ENCODE measurements at places on chromosomes 5 and 9.
A peak's percentile ranks its signal among the peaks of the same experiment; 100 is the strongest.

DNA sequence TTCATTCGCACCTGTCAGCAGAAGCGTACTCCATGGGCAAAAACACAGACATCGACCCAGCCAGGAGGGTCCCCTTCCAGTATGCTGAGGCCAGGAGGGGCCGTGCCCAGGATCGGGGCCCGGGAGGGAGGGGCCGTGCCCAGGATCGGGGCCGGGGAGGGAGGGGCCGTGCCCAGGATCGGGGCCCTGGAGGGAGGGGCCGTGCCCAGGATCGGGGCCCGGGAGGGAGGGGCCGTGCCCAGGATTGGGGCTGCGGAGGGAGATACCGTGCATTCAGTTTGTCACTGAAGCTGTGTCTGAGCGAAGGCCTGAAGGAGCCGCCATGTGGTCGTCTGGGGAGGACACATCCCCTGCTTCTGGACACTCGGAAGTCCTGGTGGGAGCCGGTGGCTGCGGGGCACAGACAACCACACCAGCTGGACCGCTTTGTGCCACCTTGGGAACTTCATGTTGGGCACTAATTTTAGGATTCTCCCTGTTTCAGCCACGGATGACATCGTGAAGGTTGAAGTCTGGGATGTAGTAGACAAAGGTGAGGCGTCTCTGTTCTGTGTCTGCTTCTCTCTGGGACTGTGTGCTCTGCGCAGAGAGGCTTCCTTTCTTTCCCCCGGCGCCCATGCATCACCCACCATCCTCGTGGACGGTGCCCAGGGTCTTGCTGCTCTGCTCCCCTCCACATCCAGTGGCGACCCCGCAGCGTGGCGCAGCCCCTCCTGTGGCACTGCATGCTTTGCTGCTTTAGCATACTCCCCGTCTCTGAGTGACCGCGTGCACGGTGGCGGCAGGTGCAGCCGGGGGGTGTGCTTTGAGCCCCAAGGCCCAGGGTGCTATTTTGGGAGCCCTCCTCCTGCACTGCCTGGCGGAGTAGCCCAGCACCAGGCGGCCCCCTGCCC is 16.7 kb upstream of the AJM1 start:
- no peak for DNase-seq

- DNase-seq, result no peak
Measured at GRCh38 chr9:86175743-86176456, 76.5 kb upstream of the GOLM1 start.

GRCh38 chr5:126948453-126948852 is 81.9 kb downstream of the MARCHF3 start:
- DNase-seq, result no peak

DNA sequence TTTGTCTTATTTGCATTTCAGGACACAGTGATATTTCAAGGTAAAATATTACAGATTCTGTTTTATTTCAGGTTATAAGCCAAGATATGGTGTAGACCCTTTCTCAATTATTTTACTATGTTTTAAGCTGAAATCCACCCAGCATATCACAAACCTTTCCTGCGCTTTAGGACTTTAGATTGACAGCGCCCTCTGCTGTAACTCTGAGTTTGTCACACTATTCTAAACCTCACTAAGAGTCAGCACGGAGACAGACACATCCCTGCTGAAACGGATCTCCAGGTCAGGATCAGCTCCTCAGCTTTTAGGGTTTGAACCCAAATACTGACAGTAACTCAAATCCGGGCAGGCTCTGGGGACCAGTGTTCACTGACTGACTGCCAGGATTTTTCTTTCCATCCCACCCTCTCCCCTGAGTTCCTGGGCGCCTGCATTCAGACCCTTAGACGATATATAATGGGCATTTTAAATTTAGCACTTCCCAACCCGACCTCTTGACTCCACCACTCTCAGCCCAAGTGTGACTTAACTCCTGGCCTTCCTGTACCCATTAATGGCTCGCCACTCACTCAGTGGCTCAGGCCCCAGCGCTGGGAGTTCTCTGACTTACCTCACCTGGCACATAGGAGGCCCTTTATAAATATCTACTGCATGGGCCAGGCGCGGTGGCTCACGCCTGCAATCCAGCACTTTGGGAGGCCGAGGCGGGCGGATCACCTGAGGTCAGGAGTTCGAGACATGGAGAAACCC is 33.5 kb downstream of the TLX3 start:
- DNase-seq, result no peak

DNA sequence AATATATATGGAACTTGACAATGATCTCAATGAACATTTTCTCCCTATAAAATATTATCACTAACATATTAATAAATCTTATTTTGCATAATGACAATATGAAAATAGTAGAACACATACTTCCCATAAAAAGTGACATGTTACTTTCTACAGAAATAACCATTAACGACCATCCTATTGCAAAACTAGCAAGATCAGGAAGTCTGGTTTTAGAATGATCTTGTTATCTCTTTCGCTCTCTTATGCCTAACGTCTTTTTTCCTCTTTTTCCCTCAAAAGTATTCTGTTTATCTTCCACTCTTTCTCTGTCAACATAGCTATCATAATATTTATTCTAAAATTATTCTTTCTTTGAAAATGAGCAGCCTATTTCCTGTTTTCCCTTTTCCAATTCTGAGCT is 21.6 kb upstream of the C5orf46 start:
- DNase-seq, result no peak

GRCh38 chr9:99092643-99093491 is 12.0 kb upstream of the TGFBR1 start:
- peak; percentile 26 for DNase-seq

DNA sequence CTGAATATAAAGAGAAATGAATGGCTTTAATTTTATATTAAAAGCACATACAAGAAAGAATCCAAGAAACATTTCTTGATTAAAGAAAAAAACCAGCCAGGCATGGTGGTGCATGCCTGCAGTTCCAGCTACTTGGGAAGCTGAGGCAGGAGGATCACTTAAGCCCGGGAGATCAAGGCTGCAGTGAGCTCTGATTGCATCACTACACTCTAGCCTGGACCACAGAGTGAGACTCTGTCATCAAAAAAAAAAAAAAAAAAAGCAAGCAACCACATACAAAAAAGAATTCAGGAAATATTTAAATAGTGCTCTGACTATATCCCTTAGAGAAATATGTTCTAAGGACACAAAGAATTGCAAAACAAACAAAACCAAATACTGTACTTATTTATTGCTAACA is 2.5 kb upstream of the PLAC8L1 start:
- DNase-seq, result no peak

DNA sequence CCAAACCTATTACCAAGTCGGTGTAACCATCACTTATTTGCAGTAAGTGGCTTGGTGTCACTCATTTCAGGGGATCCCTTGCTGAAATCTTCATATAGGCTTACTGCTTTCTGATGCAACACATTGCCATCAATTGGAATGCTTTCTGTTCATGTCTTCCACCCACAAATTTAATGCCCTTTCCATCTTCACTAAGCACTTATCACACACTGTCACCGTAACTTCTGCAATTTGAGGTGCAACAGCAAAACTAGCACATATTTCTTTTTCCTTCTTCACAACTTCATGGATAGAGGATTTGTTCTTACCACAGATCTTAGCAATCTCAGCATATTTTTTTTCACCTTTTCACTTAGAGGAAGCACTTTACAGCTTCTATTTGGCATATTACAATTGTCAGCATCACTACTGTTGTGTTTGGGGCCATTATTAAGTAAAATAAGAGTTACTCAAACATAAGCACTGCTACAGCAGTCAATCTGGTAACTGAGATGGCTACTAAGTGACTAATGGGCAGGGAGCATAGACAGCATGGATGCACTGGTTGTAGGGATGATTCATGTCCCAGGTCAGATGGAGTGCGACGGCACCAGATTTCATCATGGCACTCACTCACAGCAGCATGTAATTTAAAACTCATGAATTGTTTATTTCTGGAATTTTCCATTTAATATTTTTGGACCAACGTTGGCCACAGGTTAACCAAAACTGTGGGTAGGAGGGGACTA is 70.1 kb downstream of the PIP5K1B start:
- DNase-seq, result no peak

DNA sequence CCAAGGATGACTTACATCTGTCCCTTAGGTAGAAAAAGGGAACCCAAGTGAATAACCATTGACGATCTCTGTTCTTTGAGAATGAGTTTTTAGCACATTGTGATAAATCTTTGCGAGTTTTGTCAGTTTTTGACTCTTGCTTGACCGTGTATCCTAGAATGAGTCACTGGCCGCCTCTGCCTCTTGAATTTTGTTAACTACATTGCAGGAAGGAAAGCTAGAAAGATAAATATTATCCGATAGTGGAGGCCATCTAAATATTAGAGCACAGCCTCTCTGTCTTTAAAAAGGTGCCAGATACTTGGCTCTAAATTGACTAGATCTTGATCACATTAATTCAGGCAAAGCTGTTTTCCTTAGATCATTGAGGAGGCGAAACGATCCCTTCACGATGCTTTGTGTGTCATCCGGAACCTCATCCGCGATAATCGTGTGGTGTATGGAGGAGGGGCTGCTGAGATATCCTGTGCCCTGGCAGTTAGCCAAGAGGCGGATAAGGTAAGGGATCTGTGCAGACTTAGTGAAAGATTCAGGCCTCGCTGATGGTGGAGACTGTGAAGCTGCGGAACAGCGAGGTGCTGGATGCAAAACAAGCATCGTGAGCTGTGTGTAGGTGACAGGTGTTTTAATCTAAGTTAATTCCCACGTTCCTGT is 12.2 kb downstream of the CCT5 start:
- no peak for DNase-seq

DNA sequence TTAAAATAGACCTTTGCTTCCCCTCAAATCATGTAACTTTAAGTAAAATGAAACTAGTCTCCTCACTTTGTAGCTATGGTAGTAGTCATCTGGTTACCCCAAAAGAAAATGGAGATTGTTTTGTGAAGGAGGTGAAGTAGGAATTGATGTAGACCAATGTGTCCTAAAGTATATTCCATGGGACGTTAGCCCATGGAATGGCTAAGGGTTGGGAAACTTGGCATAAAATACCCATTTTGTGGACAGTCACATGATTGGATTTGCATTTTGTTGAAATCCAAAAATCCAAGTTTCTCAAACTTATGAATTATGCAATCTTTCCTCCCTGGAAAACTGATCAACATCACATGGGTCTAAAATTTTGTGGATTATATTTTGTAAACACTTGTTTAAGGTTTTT is 290.6 kb downstream of the OSTF1 start:
- no peak for DNase-seq

DNA sequence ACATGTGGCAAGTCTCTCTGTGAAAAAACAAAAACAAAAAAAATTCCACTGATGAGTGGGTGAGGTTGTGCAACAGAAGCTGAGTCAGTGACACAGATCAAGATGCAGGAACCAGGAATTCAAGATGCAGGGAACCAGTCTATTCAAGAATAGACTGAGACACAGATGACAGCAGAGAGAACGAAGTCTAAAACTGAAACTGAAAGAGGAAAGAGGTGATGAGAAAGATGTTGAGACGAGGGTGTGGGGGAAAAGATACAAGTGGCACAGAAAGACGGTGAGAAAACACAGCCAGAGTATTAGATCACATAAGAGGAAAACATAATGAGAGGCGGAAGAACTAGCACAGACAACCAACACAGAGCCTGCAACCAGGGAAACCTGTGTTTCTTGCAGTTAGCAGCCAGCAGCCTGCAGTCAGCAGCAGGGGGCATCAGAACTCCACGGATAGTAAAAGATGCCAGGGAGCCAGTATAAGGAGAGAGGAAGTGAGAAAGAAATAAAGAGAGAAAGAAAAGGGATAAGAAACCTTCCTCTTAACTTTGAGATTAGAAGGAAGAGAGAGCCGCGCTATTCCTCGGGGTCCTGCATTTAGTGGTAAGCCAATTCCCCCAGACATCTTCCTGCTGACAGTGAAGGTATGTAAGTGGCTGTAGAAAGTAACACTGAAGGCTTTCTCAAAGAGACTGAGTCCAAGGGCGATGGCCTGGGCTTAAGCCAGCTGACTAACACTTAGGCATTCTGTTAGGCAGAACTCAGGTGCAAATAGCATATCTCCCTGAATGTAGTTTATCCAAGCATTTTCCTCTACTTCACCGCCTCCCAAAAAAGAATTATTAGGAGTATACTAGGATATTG is 79.0 kb downstream of the TLR4 start:
- DNase-seq, result peak; percentile 26

DNA sequence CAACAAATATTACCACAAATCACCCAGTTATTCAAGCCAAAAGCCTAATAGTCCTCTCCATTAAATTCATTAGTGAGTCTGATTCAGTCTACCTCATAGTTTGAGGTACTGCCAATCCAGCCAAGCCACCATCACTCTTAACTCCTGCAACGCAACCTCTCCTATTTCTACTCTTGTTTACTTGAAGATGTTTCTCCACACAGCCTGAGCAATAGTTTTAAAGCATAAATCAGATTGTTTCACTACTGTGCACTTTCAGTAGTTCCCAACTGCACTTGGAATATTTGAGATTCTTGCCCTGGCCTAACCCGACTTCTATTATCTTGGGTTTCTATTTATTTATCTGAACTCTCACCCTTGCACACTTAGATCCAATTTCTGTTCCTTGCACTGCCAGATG is 85.5 kb downstream of the YIPF5 start:
- no peak for DNase-seq

DNA sequence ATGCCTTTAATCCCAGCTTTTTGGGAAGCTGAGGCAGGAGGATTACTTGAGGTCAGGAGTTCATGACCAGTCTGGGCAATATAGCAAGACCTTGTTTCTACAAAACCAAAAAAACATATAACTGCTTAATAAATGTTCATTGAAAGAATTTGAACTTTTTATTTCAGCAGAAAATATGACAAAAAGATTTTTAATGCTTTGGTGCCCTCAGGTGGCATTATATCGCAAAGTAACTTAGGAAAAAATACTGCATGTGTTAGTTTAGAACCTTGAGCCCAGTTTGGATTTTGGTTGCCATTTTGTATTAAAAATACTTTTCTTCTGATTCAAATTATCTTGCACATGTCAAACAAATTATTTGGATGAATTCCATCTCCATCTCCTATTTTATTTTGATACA is 103.2 kb downstream of the GPBP1 start:
- DNase-seq, result no peak

DNA sequence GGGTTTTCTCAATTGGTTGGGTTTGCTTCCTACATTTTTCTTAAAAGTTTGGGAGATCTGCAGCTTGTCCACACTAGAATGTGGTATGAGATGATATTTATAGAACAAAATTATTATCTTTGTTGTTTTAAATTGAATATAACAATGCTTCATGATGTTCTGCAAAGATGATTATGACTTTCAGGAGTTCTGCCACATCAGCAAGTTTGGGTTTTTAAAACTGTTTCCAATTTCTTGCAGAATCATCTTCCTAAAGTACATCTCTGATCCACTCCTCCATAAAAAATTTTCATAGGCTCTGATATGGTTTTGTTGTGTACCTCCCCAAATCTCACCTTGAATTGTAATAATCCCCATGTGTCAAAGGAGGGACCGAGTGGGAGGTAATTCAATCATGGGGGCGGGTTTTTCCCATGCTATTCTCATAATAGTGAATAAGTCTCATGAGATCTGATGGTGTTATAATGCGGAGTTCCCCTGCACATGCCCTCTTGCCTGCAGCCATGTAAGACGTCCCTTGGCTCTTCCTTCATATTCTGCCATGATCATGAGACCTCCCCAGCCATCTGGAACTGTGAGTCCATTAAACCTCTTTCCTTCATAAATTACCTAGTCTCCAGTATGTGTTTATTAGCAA is 119.1 kb upstream of the PTGER4 start:
- no peak for DNase-seq

- no peak for DNase-seq
Measured at GRCh38 chr5:98110282-98110691, 663.2 kb upstream of the RGMB start.

- peak; percentile 7 for DNase-seq
Measured at GRCh38 chr9:20941174-20941690, 90.2 kb downstream of the HACD4 start.

- DNase-seq, result no peak
Measured at GRCh38 chr5:83485842-83486241, 14.3 kb downstream of the VCAN start.

GRCh38 chr5:149371296-149371962 is 7.7 kb downstream of the IL17B start:
- peak; percentile 41 for DNase-seq
